ENCODE measurements at places on chromosomes 5 and 9. TPM values are rescaled to one million over a fixed set of nuclear protein-coding genes. Genes with fewer than 3 reads are reported as not detected.

PIP5KL1 gene
- total RNA-seq, result 0.91 TPM

FOXD4L4 gene
- under 0.01 TPM for total RNA-seq

TMEM232 gene
- 1.5 TPM for total RNA-seq

MUSK gene
- under 0.01 TPM for total RNA-seq

SYK gene
- total RNA-seq, result not detected

PCDHB7 gene
- under 0.01 TPM for total RNA-seq

ANKRD34B gene
- not detected for total RNA-seq

VCAN gene
- total RNA-seq, result 14.1 TPM
